ENCODE measurements at places on chromosomes 1 and 21. TPM values are rescaled to one million over a fixed set of nuclear protein-coding genes. Genes with fewer than 3 reads are reported as not detected.

GBP7 gene
- polyA plus RNA-seq = 0.25 TPM

ZNF593OS gene
- 1.0 TPM for polyA plus RNA-seq

CD55 gene
- polyA plus RNA-seq = 96.5 TPM

C1orf167 gene
- 0.29 TPM for polyA plus RNA-seq

SELP gene
- polyA plus RNA-seq = 6.7 TPM

TMIGD3 gene
- polyA plus RNA-seq = 0.55 TPM

GRCh38 chr1:219790834-219791615 lies 137.3 kb downstream of the SLC30A10 start:
- no peak for DNase-seq

GRCh38 chr1:15911141-15911540 lies 63.6 kb downstream of the SPEN start:
- no peak for DNase-seq

DNA sequence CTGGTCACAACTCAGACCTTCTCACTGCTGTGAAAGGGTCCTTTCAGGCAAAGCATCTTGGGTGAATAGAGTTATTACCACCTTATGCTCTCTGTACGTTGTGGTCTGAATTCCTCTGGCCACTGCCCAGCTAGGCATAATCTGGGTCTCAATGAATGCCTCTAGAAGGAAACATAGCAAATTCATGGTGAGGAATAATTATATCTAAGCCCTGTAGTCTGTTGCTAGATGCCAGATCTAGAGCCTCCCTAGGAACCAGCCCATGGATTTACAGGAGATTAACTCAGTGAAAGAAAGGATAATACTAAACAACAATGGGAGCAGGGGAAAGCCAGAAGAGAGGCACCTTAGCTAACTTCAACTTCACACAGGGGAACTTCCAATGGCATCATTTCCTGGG lies 2.4 kb upstream of the COL11A1 start:
- no peak for DNase-seq

- DNase-seq = no peak
Measured at GRCh38 chr1:147475488-147475887, 65.8 kb upstream of the BCL9 start.

GRCh38 chr1:201483373-201483949 lies 14.5 kb upstream of the PHLDA3 start:
- DNase-seq = no peak

DNA sequence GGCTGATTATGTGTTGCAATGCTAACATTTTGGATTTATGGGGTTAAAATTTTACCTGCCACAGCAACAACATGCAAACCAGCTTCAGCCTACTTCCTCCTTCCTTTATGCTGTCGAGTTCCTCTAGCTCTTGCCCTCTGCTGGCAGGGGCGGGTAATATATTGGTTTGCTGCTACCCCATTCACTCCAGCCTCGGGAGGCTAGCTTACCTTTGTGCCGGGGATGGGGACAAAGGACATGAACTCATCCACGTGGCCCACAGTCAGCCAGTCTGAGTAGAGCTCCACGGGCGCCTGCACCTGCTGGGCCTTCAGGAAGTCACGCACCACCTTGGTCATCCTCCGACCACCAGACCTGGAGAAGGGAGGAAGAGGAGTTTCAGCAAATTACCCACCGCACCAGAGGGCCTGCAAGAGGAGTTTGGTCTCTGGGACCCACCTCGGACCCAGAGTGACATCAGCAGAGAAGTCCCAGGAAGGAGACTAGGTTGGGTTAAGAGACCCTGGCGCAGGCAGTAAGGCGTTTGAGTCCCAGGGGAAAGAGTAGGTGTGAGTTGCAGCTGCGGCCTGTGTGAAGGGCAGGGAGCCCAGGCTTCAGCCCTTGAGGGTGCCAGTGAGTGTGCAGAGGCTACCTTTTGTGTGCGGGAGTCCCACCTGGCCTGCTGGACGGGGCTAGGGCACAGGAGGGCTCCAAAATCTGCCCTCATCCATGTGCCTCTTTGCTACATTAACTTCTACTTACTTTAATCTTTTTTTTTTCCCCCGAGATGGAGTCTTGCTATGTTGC lies 21.8 kb upstream of the SDHB start:
- DNase-seq = no peak

DNA sequence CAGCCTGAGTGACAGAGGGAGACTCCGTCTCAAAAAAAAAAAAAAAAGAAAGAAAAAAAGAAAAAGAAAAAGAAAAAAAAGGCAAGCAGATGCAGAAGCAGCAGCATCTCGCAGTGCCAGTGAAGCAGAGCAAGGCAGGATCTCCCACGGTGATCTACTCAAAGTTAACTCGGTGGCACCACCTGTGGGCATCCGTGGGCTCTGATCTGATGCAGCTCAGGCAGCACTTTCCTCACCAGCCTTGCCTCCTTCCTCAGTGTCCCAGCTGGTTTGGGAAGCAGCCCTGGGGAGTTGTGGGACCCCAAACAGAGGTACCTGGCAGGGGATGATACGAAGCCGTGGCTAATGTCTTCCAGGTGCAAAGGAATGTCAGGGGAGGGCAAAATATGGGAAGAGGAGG lies 104.3 kb upstream of the KRTAP19-8 start:
- DNase-seq = no peak

- no peak for DNase-seq
Measured at GRCh38 chr21:33355355-33355754, 30.6 kb downstream of the IFNAR1 start.

DNA sequence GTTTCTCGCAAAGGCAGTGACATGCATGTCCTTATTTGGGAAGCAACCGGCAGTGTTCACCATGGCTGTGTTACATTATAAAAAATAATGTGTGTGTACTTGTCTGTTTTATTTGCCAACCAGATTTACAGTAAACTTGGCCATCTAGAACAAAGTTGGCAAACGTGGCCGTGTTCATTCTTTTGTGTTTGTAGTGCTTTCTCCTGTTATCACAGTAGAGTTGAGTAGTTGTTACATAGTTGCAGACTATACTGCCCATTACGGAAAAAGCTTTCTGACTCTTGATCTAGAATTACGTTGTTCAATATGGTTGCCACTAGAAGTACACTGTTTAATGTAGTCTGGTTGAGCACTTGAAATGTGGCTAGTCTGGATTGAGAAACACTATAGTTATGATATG lies 19.4 kb downstream of the SOAT1 start:
- DNase-seq = no peak

- DNase-seq = no peak
Measured at GRCh38 chr1:5576673-5577065, 415.6 kb downstream of the NPHP4 start.

All from right lung (tissue), 10 donors.